ENCODE measurements at places on chromosomes 2 and 18.

- DNase-seq, result peak; percentile 59
Observed at GRCh38 chr18:62324181-62324828, 805 bp upstream of the TNFRSF11A start.

DNA sequence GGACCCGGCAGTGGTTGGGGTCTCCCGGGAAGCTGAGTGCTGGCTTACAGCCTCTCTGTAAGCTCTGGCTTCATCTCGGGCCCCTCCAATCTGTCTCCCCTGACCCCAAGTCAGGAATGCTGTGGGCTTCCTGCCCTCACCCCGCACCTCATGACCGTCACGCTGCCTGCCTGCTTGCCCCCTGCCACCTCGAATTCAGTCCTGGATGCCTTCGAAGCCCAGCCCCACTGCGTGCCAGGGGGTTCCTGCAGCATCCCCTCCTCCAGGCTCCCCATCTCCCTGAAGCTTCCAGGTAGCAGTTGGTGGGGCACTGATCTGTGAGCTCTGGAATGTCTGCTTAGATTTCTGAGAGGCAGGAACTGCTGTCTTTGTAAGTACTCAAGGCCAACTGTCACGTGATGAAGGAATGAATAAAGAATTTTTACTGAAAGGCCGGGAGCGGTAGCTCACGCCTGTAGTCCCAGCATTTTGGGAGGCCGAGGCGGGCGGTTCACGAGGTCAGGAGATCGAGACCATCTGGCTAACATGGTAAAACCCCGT lies 6.5 kb downstream of the CLHC1 start:
- DNase-seq, result no peak

- no peak for DNase-seq
Observed at GRCh38 chr2:160293391-160294091, 93.5 kb upstream of the ITGB6 start.

DNA sequence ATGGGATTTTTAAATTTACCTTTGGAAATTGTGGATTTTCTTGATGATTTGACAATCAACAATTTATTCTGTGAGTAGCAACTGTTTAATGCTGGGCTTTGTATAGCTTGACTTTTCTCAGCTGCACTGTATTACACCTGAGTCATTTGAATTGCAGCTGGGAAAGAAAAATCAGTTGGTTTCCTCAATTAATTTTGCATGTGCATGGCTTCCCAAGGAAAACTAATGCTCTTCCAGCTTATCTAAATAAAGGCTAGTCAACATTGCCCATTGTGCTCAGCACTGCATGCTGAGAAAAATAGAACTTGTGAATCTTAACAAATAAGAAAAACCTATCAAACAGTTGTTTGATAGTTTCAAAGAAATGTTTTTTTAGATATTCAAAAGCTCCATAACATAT lies 268.3 kb upstream of the CDH20 start:
- no peak for DNase-seq

DNA sequence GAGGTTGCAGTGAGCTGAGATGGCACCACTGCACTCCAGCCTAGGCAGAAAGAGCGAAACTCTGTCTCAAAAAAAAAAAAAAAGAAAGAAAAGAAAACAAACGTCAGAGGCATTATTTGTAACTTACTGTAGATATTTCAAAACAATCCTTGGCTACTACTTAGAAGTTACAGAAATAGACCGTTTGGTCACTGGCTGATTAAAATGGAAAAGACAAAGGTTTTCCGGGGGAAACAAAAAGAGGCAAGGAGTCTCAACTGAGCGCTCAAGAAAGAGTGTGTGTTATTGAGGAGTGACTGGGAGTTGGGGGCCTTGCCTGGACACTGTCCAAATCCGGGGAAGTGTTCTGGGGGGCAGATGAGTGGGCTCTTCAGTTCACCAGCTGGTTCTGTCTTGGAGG lies 47.6 kb downstream of the TEX44 start:
- peak; percentile 24 for DNase-seq

GRCh38 chr2:215612786-215613185 lies 176.9 kb upstream of the FN1 start:
- no peak for DNase-seq

DNA sequence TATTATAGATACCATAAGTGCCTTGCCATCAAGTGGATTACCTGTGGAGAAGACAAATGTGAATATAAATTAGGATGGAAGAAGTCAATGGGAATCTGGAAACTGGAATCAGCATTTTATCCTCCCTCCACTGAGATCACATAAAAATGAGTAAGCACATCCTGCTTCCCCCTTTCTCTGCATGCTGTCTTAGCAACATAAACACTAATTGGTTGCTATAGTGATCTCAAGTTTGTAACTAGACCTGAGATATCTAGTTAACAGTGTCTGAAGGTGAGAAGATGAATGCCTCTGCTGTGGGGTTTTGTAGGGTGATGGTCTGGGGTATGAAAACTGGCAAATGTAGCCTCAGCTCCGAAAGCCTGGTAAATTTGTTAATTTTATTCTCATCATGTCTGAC lies 1357.5 kb upstream of the CELF4 start:
- DNase-seq, result no peak

- no peak for DNase-seq
Observed at GRCh38 chr2:173355866-173356508, 1.3 kb downstream of the CDCA7 start.

Measured in MV-4-11 (cell line).